ENCODE measurements at places on chromosomes 5 and 9. TPM values are rescaled to one million over a fixed set of nuclear protein-coding genes. Genes with fewer than 3 reads are reported as not detected.
A peak's percentile ranks its signal among the peaks of the same experiment; 100 is the strongest.

DNA sequence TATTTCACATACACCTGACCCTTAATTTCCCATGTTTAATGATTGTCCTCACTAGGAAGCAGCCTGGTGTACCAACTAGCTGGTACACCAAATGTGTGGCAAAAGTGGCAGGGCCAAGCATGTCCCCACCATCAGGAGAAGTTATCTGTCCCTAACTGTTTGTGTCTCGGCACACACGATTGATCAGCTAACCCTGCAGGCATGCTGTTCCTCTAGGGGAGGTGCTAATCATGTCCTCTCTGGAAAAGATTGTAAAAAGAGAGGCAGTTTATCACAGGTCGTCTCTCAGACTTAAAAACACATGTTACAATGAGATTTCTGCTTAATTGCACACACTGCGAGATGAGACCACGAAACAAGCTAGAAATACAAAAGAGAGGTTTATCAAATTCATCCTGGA is 342.7 kb downstream of the DIRAS2 start:
- no peak for DNase-seq
- H3K27ac ChIP-seq: no peak overlapping the region
- no peaks in the 10 kb centered on the region for H3K4me1 ChIP-seq
- no peak overlapping the region for H3K4me3 ChIP-seq
- no peaks in the 10 kb centered on the region for H3K36me3 ChIP-seq

DNA sequence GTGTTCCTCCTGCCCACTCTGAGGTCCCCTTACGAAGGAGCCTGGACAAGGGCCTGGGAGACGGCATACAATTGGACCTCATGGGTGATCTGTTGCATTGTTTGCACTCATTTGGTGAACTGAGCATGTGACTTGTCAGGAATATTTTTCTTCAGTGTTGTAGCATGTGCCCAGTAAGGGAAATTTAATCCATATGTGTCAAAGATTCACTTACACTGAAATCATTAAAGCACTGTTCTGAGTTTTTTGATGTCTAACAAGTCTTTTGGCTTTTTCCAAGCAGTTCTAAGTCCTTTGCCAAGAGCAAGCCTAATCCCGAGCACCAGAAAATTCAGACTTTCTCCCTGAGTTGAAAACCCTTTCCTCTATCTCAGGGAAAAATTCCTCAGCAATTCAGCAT is 61.6 kb upstream of the RPS23 start:
- H3K36me3 ChIP-seq: no peaks in the 10 kb centered on the region
- DNase-seq: no peak
- H3K27me3 ChIP-seq: peaks cover 10% of the 10 kb centered on the region
- H3K4me3 ChIP-seq: no peak overlapping the region
- no peaks in the 10 kb centered on the region for H3K4me1 ChIP-seq

DNA sequence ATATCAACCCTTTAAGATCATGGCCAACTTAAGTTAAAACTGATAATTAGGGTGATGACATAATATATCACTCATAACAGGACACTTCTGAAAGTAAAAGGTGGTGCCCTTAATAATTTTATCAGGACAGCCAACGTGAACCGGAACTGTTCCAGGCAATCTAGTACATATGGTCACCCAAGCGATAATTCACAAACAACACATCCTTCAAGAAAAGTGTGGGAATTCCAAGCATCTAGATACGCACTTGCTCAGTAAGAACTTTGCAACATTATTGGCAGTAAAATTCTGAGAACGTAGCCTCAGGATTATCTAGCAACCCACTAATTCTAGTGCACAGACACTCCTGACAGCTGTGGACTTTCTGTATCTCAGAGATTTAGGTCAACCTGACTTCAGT is 85.7 kb downstream of the ALDH7A1 start:
- H3K27ac ChIP-seq: peak overlapping the region; percentile 79
- no peak for DNase-seq
- no peaks in the 10 kb centered on the region for H3K27me3 ChIP-seq
- H3K4me3 ChIP-seq: peak overlapping the region; percentile 53
- H3K4me1 ChIP-seq: peaks cover 30% of the 10 kb centered on the region

DNA sequence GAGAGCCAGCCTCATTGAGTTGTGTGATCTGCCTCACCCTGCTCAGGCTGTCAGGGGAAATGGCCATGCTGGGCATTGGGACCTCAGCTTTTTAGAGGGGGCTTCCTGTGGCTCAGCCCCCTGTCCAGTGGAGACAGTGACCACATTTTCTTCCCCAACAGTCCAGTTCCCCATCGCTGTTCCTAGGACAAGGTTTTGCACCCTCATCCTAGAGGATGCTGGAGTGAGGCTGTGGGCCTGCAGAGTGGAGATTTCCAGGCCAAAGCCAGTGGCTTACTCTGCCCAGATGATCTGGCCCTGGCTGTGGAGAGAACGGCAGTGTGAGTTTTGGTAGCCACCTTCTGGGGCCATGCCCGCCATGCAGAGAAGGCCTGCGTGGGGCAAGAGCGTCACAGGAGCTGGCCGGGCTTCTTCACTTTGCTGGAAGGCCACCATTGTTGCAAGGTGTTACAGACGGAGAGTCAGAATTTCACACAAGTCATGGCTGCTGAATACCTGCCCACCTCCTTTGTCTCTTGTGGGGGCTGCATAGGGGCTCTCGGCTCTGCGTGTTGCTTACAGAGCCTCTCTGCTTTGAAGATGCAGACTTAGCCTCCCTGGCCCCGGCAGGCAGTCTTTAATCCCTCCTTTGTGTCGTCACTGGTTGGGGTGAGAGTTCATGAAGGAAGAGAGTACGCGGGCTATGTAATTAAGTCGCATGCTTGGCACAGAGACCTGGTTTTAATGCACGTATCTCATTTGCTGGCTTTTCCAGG is 35.2 kb upstream of the PITX1 start:
- H3K4me3 ChIP-seq: no peak overlapping the region
- H3K27me3 ChIP-seq: no peaks in the 10 kb centered on the region
- no peaks in the 10 kb centered on the region for H3K36me3 ChIP-seq
- no peaks in the 10 kb centered on the region for H3K4me1 ChIP-seq
- no peak overlapping the region for H3K27ac ChIP-seq
- no peak for DNase-seq

DNA sequence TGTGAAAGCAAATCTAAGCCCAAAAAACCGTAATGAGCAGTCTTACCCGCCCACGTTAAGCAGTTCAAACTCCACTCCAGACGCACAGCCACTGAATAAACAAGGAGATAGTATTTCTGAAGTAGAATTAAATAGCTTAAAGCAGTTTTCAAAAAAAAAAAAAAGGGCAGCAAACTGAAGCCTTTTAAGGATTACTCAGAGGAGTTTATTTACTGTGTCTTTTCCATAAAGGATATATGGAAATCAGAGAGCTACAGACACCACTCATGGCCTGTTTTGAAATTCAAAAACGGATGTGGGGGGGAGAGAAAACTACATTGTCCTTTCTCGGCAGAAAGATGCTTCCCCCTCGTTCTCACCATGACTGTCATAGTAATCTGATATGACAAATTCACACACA is 83.7 kb upstream of the IRX1 start:
- H3K4me1 ChIP-seq: no peaks in the 10 kb centered on the region
- no peaks in the 10 kb centered on the region for H3K27me3 ChIP-seq
- no peak overlapping the region for H3K27ac ChIP-seq
- no peaks in the 10 kb centered on the region for H3K36me3 ChIP-seq
- DNase-seq: no peak

DNA sequence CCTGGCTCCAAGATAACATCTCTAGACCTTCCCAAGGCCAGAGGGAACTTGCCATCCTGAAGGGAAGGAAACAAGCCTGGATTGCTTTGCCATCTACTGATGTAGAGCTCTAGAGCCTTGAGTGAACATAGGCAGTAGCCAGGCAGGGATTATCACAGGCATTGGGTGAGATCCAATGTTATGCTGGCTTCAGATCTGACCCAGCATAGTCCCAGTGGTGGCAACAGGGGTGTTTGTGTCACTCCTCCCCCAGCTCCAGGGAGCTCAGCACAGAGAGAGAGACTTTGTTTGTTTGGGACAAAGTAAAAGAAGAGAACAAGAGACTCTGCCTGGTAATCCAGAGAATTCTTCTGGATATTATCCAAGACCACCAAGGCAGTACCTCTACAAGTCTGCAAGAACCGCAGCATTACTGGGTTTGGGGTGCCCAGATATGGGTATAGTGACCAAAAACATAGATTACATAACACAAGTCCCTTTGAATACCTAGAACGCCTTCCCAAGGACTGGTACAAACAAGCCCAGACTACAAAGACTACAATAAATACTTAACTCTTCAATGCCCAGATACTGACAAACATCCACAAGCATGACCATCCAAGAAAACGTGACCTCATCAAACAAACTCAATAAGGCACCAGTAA is 137.6 kb upstream of the DAPK1 start:
- no peaks in the 10 kb centered on the region for H3K36me3 ChIP-seq
- H3K4me1 ChIP-seq: no peaks in the 10 kb centered on the region
- H3K27ac ChIP-seq: no peak overlapping the region
- no peak for DNase-seq
- no peak overlapping the region for H3K4me3 ChIP-seq

GRCh38 chr5:146722361-146722779 is 156.2 kb downstream of the PPP2R2B start:
- H3K4me1 ChIP-seq: no peaks in the 10 kb centered on the region
- H3K27ac ChIP-seq: no peak overlapping the region
- no peak for DNase-seq
- H3K4me3 ChIP-seq: no peak overlapping the region
- H3K27me3 ChIP-seq: no peaks in the 10 kb centered on the region
- no peaks in the 10 kb centered on the region for H3K36me3 ChIP-seq

DNA sequence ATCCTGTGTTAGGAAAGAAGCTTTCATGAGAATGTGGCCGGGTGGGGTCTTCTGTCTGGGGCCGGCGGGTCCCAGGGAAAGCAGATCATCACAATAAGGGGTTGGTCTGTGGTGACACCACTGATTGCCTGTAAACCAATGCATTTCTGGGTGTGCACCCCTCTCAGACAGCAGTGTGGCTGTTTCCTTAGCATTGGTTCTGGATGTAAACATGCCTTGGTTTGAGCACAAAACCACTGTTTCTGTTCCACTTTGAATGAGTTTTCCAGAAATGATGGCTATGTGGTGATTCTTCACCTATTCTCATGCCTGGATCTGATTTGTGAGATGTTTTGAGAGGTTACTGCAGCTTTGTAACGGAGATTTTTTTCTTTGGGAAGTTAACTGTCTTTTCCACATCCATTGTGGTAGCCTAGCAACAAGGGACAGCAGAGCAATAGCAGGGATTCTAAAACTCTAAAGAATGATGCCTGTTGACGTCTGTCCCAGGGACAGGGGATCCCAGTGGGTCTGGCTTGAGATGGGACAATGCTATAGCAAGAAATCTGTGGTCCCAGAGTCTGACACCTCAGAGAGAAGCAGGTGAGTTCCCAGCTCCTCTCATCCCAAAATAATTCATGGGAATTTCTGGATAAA is at the start of gene CCDC192:
TSS of gene CCDC192 (plus strand) at position 466 of the 636 bp plus-strand sequence. CDS start at position 521, 55 bp downstream.
- H3K27ac ChIP-seq: no peak within 1 kb of the TSS
- H3K27me3 ChIP-seq: peaks cover 7% of the 10 kb centered on the region
- H3K4me3 ChIP-seq: no peak within 1 kb of the TSS
- DNase-seq: no peak
- H3K36me3 ChIP-seq: no peaks in the 10 kb centered on the region

DNA sequence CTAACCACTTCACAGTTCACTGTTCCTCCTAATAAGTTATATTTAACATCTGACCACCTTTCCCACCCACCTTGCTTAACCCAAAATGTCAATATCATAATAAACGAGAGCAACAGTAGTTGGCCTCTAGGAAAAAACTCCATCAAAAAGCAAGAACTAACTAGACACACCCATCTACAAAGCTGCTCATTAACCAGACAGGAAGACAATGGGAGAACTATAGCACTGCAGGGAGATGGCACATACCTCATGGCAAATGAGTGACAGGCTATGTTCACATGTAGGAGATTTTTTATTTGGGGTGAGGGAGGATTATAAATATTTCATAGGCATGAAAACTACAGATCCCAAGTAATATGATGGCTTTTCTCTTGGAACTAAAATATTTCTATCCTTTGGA is 23.6 kb upstream of the CDK5RAP2 start:
- H3K4me1 ChIP-seq: no peaks in the 10 kb centered on the region
- H3K27me3 ChIP-seq: no peaks in the 10 kb centered on the region
- no peaks in the 10 kb centered on the region for H3K36me3 ChIP-seq
- DNase-seq: no peak

DNA sequence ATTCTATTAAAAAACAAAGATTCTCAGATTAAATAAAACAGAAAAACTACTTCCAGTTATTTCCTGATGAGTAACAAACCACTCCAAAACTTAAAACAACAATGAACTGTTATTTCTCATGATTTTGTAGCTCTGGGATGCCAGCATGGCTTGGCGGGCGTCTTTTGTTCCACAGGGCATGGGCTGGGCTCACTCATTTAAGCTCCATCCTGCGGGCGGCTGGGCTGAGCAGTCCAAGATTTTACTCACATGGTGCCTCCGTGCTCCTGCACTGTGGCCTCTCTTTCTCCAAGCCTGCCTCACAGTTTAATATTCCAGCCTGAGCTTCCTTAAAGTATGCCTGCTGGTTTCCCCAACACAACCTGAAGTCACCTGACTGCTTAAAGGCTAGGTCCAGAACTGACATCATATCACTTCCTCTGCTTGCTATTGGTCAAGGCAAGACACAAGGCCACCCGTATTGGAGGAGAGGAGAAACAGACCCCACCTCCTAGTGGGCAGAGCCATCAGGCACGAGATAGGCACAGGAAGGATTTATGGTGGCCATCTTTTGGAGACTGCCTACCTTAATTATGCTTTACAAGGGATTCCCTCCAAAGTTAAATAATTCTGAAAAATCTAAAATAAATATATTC is 41.6 kb upstream of the ZBTB43 start:
- no peak overlapping the region for H3K4me3 ChIP-seq
- H3K27me3 ChIP-seq: no peaks in the 10 kb centered on the region
- H3K4me1 ChIP-seq: no peaks in the 10 kb centered on the region
- peak; percentile 26 for DNase-seq
- no peaks in the 10 kb centered on the region for H3K36me3 ChIP-seq
- no peak overlapping the region for H3K27ac ChIP-seq

Gene CTNND2
- total RNA-seq: not detected

Gene SLC46A2
- total RNA-seq: not detected

Gene SCGB3A2
- total RNA-seq: not detected

Gene SH3GL2
- total RNA-seq: not detected

Gene IL5
- 1.6 TPM for total RNA-seq

Gene PLEKHG4B
- total RNA-seq: not detected
